ENCODE measurements at places on chromosomes 5 and 9.

DNA sequence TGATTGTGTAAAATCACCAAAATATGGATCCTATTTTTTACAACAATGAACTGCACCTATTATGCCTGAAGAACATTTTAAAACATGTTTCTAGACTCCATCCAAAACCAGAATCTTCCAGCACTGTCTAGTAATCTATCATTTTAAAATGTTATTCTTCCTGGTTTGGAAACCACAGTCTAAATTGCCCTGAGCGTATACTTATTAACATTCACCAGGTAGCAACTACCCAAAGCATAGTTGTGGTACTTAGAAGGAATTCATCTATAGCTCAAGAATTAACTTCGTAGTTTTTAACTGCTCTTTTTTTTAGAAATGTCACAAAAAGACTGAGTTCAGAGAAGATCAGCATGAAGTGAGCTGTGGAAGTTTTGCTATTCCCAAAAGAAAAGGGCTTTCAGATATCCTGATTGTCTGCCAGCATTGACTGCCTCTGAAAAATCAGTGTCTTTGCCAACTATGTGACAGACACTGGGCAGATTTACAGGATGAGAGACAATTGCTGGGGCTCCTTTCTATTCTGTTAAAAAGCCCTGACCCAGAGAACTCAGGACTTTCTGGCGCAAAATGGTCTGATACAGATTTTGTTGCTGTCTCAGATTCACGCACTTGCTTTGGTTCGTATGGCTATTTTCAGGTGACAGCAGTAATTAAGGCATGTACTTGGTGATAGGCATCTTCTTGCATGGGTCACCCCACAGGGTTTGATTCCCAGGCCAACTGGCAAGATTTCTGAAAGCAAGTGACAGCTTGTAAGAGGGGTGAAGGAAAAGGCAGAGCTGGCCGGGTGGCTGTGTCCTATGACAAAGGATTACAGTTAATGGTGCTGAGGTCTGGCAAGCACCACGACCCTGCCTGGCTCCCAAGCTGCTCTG lies 152.5 kb upstream of the RAI14 start:
- no peak for DNase-seq

DNA sequence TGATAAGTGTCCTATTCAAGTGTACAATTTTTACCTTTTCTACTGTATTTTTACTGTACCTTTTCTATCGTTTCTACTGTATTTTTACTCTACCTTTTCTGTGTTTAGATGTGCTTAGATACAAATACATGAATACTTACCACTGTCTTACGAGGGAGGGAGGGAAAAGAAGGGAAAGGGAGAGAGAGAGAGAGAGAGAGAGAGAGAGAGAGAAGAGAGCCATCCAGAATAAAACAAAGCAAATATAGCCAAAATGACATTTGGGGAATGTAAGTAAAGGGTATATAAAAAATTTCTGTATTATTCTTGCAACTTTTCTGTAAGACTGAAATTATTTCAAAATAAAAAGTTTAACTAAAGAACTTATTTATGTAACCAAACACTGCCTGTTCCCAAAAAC lies 121.2 kb downstream of the HOMER1 start:
- no peak for DNase-seq

DNA sequence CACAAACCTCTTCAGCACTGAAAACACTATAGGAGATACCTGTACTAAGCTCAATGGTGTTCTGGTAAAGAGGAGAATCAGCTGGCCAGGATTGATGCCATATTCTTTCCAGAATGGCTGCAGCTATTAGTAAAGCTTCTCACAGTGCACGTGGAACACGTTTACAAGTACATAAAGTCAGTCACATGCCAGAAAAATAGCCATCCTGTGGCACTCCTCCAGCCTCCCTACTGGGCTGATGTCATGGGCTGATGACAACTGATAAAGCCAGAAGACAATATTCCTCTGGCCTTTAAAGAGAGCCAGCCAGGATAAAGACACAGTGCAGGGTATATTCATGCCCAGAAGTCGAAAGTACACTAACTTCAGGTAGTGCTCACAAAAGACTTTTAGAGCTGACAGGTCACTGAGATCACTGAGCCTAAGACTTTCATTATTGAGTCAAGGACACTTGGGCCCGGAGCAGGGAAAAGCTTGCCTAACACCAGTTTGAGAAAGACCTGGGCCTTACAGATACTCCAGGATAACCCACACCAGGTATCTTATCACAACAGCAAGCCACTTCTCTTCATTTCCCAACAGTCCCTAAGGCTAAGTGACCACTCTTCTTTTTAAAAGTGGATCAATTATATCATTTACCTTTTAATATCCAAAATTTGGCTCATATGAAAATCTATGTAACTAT lies 29.4 kb downstream of the ABITRAM start:
- no peak for DNase-seq

DNA sequence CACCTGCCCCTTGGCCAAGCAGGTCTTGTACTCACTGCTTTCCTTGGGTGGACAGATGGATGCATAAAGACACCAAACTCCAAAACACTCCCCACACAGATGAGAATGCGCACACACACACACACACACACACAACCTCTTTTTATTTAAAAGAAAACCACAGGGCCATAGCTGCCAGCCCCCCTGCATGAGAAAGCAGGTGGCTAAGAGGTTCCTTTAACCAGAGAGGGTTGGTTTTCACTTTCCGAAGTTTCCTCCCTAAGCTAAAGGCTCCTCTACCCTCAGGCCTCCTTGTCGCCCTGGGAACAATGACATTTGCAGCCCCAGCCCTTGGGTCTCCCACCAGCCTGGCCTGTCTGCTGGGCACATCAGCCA lies 11.1 kb downstream of the NR5A1 start:
- no peak for DNase-seq

- no peak for DNase-seq
These were observed 135.0 kb upstream of the IRX4 start for GRCh38 chr5:2017540-2018389.

DNA sequence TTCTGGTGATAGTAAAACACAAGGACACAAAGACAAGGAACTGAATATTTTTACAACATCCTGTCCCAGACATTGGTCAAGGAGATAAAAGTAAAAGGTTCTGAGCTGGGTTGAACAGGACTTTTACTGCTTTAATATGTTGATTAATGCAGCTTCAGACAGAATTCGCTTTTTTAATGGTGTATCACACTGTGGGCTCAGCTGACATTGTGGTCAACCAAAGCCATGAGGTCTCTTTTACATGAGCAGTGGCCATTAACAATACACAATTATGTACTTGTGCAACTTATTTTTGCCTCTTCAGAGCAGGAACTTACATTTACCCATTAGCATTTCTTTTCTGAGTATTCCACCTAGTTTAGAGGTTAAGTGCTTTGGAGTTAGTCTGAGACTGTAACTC lies 22.8 kb upstream of the ERBIN start:
- DNase-seq: no peak
